ENCODE measurements at places on chromosomes 6 and 20.

DNA sequence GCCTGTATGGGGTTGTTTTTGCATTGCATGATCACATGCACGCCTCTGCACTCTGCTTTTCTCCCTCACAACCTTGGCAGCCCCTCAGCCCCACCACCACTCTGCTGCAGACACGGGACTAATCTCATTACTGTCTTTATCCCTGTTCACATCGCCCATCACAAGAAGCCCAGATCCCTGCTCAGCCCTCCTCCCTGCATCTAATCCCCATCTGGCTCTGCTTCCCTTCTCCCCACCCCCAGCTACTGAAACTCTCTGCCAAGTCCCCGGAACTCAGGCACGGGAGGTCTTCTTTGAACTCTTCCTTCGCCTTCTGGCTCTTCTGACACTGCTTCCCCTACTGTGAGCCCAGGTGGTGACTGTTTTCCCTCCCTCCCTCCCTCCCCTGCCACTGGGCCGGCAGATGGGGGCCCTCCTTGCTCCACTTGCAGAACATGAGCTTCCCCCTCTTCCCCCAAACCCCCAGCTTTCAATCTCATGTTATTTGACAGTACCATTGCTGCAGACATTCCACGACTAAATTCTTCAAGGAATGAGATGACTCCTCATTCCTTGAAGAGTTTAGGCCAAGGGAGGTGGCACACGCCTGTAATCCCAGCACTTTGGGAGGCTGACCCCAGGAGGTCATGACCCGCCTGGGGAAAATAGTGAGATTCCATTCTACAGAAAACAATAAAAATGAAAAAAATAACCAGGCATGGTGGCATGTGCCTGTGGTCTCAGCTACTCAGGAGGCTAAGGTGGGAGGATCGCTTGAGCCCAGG, 21.9 kb upstream of the TULP1 start:
- DNase-seq = no peak

- DNase-seq = no peak
Measured at GRCh38 chr6:117469356-117469755, 13.1 kb upstream of the DCBLD1 start.

DNA sequence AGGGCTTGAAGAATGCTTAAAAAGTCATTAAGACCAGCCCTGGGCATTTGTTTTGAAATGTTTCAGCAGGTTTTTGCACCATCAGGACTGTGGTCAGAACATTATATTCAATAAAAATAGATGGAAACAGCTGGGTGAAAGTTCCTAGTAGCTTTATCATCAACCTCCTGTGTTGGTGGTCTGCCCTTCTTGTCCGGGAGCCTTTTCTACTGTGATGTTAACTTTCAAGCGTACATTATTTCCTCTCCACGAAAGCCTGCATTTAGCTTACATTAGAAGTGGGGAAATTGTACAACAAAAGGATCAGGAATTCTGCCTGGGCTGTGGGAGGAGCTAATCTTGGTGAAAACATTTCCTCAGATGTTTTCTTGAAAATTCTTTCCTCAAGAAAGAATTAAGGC, 71.1 kb downstream of the LAMA4 start:
- no peak for DNase-seq

DNA sequence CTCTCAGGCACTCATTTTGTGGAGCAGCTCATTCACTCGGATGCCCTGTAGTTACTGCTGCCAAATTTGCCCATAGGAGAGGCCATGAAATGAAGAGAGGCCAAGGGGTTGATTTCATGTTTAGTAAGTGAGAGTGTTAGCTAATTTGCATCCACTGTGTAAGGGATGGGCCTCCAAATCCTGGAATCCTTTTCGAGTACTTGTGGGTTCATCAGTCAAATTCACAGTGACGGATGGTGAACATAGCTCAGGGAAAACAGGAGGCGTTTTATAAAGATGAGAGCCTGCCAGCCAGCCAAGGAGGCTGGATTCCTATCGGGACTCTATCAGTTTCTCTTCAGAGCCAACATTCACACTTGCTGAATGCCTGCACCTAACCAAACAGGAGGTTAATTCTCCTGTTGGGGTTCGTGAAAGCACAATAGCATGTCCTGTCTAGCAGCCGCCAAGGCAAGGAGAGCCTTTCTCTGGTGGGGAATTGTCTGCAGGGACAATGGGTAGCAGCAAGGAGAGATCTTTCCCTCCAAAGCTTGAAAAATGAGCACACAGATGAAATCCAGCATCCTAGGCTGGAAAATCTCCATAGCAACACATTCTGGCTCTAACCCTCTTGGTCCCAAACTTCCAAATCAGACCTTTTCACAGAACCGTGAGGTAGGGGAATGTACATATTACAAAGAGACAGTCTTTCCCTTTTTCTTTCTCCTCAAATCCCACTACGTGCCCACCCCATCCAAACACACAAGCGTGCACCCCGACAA, 231.4 kb upstream of the ECI2 start:
- DNase-seq = no peak

DNA sequence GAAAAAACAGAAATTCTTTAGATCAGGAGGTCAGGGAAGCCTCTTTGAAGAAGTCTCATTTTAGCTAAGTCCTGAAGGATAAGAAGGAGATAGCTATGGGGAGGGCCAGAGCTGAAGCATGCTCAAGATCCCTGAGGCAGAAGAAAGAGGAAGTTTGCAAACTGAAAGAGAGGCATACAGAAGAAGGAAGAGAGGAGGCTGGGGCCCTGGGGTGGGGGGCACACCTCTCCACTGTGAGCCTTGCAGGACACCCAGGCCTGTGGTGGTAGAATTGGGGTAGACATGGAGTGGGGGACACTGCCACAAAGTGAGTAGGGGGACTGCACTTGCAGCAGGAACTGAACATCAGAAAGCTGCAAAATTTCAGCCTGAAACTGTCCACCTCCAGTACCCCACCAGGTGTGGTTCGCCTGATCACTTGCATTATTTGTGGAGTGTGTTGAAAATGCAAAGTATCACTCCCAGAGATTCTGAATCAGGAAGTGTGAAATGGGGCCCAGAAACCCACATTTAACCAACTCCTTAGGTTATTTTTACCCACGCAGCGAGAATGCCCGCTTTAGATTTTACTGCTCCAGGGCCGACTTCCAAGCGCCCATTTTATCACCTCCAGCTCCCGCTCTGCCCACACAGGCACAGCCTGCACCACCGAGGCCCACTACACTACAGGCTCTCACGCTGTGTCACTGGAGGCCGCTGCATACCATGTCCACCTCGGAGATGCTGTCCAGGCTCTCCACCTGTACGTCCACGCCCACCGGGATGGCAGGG, 44.0 kb downstream of the GABRR2 start:
- no peak for DNase-seq

DNA sequence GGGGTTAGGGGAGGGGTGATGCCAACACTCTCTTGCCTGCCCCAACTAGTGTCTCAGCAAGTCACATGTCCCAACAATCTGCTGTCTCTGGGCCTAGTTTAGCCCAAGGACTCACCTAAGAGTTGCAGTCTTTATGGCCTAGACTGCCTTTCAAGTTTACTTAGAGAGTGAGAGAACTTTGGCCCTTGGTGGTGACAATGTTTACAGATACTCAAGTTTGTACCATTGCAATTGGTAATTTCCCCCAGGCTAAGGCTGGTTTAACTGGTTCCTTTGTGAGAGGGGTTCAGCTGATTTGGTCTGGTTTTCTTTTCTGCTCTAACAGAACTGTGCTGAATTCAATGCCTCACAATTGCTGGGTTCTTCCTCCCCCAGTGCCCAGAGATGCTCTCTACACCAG, 1279.9 kb upstream of the EYS start:
- no peak for DNase-seq

- DNase-seq = no peak
Measured at GRCh38 chr6:147950623-147950987, 392.0 kb upstream of the SASH1 start.

DNA sequence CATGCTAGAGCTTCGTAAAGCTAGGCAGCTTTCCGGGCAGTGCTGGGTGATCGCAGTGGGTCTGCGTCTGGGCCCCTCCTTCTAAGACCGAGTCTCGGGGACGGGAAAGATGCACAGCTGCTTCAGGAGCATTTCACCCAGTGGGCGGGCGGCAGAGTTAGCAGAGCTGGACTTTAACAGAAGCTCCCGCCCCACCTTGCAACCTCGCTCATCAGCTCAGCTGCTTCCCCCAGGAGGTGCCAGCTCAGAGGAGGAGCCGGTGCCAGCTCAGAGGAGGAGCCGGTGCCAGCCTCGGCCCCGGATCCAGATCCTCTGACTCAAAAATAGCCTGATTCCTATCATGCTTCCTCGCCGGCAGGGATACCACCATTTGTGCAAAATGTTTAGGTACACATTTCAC, 94.5 kb upstream of the RPS6KA2 start:
- no peak for DNase-seq

DNA sequence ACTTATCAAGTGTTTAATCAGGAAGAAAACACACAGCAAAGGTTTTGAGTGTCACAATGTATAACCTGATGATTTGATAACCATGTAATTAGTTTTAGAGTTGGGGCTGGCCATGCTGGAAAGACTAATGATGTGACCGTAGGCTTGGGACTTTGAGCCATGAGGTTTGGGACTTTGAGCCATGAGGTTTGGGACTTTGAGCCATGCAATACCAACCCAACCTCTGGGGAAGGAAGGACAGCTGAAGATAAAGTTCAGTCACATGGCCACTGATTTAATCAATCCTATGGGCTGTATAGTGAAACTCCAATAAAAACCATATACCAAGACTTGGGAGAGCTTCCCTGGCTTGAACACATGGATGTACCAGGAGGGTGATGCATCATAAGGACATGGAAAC, 32.8 kb downstream of the SLC35B3 start:
- DNase-seq = no peak

- DNase-seq = no peak
Measured at GRCh38 chr6:12715437-12715836, 1.1 kb upstream of the PHACTR1 start.

DNA sequence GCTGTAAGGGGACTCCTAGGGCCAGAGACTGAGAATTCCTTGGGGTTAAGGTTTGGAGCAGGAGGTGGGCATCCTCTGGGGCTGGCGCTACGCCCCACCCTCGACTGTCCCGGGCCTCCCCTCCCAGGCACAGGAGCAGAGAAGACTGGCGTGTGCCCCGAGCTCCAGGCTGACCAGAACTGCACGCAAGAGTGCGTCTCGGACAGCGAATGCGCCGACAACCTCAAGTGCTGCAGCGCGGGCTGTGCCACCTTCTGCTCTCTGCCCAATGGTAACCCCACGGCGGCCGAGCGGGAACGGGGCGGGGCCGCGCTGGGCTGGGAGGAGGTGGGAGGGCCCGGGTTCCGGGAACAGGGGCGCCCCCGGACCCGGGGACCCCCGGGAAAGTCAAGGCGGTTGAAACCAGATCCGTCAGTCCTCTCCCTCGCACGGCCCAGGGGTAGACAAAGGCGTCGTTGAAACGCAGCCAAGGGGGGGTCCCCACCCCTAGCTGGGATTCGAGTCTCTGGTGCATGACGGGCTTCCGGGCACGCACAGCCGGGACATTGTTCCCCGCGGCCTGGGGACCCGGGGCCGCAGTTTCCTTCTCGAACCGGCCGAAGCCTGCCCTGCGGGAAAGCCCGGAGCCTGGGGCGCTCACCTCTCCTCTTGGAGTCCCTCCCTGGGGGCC, 844 bp downstream of the WFDC2 start:
- no peak for DNase-seq

DNA sequence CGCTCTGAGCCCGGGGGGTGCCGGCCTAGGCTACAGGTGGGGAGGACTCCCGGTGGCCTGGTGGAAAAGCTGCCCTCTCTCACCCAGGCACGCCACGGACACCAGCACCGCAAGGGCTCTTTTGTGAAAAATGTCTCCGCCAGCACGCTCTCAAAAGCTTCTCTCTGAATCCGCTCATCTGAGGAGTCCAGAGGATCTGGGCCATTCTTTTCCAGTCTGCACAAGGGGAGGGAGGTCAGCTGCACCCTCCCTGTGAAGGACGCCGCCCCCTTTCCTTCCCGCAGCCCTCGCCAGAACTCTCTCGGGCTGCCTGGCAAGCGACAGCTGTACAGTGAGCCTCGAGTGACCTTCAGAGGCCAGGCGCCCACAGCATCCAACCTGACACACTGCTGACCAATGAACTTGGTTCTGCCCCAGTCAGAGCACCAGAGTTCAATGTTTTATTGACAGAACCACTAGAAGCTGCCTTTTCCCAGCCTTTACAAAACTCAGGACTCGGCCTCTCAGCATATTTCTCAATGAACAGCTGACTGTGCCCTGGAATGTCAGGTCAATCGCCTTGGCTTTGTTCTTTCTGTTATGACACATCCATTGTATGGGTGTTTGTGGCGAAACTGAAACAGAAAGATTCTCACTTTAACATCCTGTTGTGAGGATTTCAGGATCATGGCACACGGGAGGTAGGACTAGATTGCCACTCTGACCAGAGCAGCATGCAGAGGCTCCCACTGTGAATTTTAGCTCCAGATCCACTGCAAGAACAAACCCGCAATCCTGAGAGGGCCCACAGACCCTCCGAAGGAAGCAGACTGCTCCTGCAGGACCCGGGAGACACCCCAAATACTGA, 26.7 kb downstream of the SERPINB9 start:
- DNase-seq = no peak

DNA sequence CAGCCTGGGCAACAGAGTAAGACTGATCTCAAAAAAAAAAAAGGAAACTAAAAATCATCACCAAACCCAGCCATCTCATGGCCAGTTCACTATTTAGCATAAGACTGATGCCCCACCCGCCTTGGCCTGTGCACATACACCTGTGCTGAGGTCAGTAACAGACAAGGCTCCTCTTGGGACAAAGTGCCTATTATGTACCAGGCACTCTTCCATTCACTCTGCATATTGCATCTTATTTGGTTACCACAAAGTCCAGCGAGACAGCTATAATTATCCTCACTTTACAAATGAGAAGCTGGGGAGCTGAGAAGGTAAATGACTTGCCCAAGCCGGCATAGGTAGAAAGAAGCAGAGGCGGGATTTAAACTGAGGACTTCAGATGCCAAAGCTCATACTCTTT, 3.8 kb downstream of the PTPRT start:
- no peak for DNase-seq

DNA sequence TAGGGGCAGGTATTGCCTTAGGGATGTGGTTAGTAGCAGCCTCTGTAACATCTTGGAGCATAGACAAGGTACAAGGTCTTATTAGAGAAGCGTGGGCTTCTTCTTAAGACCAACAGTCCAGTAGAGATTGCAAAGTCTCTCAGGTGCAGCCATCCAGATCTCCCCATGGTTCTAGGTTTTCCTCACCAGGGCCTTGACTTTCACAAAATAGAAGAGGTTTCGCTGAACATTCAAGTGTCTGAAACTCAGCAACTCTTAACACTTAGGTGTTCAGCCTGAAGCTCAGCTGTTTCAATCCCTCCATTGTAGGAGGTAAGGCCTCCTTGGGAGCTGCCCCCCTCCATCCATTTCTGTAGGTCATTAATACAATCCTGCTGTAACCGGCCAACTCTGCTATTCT, 44.4 kb downstream of the GOPC start:
- DNase-seq = no peak

DNA sequence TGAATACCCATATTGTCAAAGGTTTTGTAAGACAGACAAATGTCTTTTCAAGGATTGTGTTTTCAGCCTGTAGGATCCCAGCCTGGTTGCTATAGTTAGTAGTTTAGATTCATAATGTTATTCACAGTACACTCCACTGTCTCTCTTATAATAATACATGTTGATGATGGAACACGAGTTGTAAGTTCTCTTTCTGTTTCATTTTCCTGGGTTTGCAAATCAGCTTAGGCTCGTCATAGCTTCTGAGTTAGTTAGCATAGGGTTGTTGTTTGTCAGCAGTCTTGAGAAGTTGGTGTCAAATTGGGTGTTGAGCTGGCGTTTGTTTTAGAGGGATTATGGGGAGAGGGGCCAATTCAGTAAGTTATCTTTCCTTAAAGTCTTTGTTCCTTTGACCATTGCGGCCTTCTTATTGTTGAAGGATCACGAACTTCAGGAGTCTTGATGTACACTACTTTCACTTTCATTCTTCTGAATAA, 45.8 kb downstream of the QKI start:
- DNase-seq = no peak

All from stimulated activated CD4-positive, alpha-beta T cell treated with anti-CD3 and anti-CD28 coated beads, Interleukin-1b, Interleukin-23, amount 100 ng/mL, for 4 hours (primary cell).